A549 treated with Mapracorat at 1 μM for 4 hours (cell line): ENCODE measurements at places on chromosomes 11 and 22. TPM values are rescaled to one million over a fixed set of nuclear protein-coding genes. Genes with fewer than 3 reads are reported as not detected.

The SPTY2D1 gene
- total RNA-seq: 14.1 to 19.3 TPM (median 17.6 TPM) in 5 replicates

The FGF19 gene
- 0.05 to 0.12 TPM (median 0.08 TPM) in 4 of 5 replicates, not detected in the other for total RNA-seq

The MRGPRF gene
- 0.06 to 0.12 TPM in 2 of 5 replicates, not detected in the others for total RNA-seq

The SHANK2 gene
- total RNA-seq: 5.5 to 8.8 TPM (median 6.9 TPM) in 5 replicates

The APOBEC3F gene
- 1.6 to 2.4 TPM (median 2.2 TPM) in 5 replicates for total RNA-seq

The NNMT gene
- 311 to 397 TPM (median 365 TPM) in 5 replicates for total RNA-seq

The TEAD1 gene
- total RNA-seq: 43.7 to 83.0 TPM (median 66.6 TPM) in 5 replicates
